ENCODE measurements at places on chromosomes 13 and 19. TPM values are rescaled to one million over a fixed set of nuclear protein-coding genes. Genes with fewer than 3 reads are reported as not detected.

Gene SPRED3
- 1.5 TPM for total RNA-seq

Gene MAMSTR
- total RNA-seq, result 0.56 TPM

Gene PDX1
- not detected for total RNA-seq

Gene ODAD3
- total RNA-seq, result 0.47 TPM

Gene IRGC
- not detected for total RNA-seq

Gene TMEM38A
- total RNA-seq, result 1.8 TPM

Gene RNF17
- total RNA-seq, result not detected

Gene CYP2B6
- not detected for total RNA-seq

Gene FXYD5
- total RNA-seq, result 241 TPM

Measured in activated CD8-positive, alpha-beta T cell treated with anti-CD3 and anti-CD28 coated beads for 36 hours (primary cell).